ENCODE measurements at places on chromosomes 16 and 17. TPM values are rescaled to one million over a fixed set of nuclear protein-coding genes. Genes with fewer than 3 reads are reported as not detected.

The MLKL gene
- total RNA-seq = 10.4 TPM

The TMEM98 gene
- 208 TPM for total RNA-seq

The KRT25 gene
- total RNA-seq = not detected

The PPP1R1B gene
- not detected for total RNA-seq

DNA sequence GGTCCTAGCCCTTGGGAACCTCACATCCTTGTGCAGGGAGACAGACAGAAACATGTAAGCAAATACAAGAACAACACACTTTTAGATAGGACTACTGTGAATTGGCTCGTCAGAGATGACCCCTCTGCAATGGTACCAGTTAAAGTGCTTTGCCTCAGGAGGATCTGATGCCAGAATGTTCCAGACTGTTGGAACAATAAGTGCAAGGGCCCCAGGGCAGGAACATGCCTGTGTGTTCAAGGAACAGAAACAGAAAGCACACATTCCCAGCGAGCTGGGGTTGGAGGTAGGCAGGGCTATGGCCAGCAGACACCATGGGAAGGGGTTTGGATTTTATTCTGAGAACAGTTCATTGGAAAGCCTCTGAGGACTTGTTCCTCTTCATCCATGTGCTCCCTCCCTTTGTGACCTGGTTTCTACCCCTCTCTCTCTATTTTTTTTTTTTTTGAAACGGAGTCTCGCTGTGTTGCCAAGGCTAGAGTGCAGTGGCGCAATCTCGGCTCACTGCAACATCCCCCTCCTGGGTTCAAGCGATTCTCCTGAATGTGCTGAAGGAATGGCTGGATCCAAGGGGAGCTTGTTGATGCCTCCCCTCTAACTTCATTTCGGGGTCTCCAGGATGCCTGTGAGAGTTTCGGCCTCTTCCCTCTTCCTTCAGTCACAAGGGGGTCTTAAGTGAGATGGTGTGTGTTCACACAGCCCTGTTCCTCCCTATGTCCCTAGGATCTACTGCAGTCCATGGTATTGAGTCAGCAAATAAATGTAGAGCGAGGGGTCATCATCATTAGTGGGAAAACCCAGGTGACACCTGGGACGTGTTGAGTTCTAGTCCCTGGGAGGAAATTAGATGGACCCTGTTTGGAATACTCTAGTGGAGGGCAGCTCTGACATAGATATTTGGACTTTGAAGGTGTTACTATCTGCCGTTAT, 6.4 kb downstream of the STAT5A start:
- DNase-seq = no peak

The CPHXL2 gene
- not detected for total RNA-seq

The GEMIN4 gene
- total RNA-seq = 23.0 TPM

The TUBG2 gene
- 30.7 TPM for total RNA-seq

The PRSS21 gene
- not detected for total RNA-seq

- DNase-seq = no peak
These were observed 27.2 kb downstream of the CACNG1 start for GRCh38 chr17:67071595-67071994.

DNA sequence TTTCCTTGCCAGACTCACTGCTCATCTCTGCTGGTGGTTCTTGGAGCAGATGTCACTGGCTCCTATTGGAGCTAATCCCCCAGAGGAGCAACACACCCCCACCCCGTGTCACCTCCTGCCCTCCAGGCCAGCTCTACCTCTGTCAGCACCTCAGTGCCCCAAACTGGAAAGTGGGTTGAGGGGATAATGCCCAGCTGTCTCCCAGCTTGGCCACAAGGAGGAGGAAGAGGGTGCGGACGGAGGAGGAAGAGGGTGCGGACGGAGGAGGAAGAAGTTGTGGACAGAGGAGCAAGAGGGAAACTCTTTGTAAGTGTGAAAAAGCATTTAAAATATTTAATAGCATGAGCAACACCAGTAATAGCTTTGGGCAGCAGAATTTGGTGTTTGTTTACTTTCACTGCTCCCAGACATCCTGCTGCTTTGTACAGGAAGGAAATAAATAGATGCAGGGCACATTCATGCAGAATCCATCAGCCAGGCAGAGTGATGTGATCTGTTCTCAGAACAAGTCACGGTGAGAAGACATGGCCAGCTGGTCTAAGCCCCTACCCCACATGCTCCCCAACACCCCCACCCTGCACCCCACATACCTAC, 82.5 kb downstream of the C17orf67 start:
- DNase-seq = peak; percentile 10

GRCh38 chr17:8868529-8868951, 1.1 kb upstream of the PIK3R6 start:
- no peak for DNase-seq

- no peak for DNase-seq
These were observed 194.9 kb downstream of the MSI2 start for GRCh38 chr17:57451191-57451590.

DNA sequence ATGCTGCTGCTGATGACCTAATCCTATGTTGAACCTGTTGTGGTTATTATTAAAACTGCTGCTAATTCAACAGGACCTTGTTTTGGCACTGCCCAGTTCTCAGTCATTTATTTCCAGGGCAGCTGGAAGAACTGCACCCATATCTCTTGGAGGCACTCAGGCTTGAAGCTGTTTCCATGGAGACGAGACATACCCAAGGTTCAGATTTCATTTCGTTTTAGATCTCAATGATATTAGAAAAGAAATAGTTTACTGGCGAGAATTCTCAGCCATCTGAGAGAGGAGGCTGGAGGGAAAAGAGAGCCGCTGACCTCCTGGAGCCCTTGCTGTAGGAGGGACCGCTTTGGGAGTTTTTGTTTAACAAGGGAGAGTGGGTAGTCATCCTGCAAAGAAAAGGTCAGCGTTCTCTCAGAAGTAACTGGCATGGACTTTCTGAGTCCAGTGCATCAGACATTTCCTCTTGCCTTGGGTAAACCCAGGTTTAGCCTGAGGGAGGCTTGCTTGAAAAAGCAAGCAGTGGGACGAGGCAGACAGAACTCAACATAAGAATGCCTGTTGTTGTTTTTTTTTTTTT, 75.4 kb downstream of the YPEL2 start:
- DNase-seq = peak; percentile 43

DNA sequence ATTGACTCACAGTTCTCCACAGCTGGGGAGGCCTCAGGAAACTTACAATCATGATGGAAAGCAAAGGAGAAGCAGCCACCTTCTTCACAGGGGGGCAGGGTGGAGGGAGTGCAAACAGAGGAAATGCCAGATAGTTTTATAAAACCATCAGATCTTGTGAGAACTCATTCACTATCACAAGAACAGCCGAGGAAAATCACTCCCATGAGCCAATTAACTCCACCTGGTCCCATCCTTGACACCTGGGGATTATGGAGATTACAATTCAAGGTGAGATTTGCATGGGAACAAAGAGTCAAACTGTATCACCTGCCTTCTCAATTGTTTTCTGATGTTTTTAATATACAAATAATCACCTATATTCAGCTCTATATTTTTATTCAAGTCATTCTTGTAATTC, 1527.3 kb upstream of the GOT2 start:
- no peak for DNase-seq

DNA sequence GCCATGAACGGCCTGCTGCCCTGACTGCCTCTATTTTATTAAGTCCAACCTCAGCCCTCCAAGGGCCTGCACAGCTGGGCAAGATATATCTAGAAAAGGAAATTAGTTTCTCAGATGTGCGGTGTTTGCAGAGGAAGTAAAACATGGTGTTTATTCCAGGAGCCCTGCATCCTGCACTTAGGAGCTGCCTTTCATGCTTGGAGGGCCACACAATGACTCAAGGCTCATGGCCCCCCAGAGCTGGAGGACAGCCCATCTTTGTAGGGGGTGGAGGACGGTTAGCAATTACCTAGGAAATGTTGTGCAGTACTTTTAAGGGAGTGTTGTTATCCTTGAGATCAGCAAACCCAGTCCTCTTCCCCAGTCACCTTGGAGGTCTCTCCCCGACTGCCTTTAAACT, 80.5 kb downstream of the COPRS start:
- no peak for DNase-seq

DNA sequence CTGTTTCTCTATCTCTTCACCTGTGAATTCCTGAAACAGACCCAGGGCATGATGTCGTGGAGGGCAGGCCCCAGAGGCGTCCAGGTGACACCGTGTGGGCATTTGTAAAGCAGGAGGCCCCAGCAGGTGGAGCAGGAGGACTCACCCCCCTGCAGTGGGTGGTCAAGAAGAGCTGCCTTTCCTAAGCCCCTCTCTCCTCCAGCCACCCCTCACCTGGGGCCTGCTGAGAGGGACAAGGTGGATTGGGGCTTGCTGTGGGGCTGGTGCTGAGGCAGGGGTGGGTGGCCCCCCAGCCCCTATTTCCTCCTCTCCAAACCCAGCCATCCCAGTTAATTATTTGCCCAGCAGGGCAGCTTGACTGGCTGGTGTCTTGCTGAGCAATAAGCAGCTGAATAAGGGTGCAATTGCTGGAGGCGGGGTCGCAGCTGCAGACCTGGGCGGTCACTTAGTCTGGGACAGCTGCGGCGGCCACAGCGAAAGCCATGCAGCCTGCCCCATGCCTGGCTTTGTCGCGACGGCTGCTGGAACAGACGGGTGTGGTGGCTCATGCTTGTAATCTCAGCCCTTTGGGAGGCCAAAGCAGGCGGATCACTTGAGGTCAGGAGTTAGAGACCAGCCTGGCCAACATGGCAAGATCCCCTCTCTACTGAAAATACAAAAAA, 56.4 kb downstream of the JPH3 start:
- DNase-seq = no peak

DNA sequence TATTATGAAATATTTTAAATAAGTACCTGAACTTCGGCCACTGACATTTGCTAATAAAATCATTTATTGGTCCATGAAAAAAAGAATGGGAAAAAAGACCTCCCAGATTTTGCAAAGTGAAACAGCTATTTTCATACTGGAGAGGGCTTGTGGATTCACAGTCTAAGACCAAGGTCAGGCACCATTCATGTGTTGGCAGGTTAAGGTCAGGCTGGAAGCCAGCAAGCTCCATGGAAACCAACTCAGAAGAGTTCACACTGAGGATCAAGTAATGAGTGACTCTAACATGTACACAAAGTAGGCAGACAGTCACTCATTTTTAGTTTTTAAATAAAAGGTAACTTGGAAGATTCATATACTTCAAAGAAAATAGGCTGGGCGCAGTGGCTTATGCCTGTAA, 3.4 kb downstream of the DNAJA2 start:
- DNase-seq = no peak

DNA sequence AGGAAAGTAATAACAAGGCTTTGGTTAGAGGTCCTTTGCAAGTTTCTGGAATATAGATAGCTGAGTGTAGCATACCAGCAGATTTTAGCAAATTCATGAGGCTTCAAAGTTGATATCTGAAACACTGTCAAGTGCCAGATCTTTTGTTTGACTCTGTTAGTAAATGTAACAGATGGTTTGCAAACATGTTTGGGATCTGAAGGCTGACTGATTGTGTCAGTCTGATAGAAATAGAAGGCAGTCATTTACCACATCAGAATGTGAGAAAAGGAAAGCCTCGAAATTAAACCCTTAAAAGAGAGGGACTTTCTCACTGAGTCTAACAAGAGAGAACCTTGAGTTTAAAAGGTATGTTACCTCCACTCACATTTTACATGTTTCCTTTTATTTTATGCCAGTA, 371.5 kb downstream of the KIF2B start:
- DNase-seq = no peak

GRCh38 chr17:69539274-69539673, 124.8 kb downstream of the MAP2K6 start:
- no peak for DNase-seq

The HSPB9 gene
- not detected for total RNA-seq

The SNAI3 gene
- 0.19 TPM for total RNA-seq

DNA sequence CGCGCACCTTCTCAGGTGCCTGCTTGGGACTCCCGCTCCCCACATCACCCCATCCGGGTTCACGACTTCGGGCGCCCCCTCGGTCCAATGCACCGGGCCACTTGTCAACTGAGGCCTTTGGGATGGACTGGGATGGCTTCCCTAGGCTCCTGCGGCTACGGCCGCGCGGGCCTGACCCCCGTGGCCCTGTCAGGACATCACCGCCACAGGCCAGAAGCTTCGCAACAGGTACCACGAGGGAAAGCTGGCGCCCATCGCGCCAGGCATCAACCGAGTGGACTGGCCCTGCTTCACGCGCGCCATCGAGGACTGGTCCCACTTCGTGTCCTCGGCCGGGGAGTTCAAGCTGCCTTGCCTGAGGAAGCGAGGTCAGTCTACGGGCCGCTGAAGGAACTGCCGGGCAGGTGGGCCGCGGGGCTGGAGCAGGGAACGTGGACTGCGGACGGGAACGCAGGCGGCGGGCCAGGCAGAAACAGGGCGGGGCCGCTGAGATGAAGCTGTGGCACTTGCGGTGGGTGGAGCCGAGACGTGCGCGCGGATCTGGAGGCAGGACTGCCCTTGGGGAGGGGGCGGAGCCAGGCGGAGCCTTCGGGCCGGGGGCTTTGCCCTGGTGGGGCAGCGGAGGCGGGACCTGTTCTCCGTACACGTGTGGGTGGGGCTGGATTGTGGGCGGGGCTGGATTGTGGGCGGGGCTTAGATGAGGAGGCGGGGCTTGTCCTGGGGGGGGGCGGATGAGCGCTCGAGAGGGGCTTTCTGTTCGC, 13.7 kb upstream of the CNGB1 start:
- DNase-seq = no peak

DNA sequence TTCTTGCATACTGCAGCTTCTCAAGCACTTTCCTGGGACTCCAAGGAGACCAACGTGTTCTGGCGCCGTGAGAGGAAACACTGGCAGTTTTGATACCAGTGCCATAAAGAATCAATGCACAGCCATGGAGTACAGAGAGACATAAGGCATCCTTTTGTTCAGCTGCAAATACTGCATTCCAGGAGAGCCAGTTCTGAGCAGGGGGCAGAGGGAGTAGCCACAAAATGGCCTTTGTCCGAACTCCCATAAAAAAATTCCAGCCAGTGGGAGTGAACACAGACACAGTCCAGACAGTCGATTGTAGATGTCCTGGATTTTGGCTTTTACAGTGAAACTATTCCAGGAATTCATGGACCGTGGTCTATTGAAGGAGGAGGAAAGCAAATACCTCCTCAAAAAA, 36.2 kb upstream of the TEKT3 start:
- peak; percentile 72 for DNase-seq
